ENCODE measurements at places on chromosomes 11 and 22.

DNA sequence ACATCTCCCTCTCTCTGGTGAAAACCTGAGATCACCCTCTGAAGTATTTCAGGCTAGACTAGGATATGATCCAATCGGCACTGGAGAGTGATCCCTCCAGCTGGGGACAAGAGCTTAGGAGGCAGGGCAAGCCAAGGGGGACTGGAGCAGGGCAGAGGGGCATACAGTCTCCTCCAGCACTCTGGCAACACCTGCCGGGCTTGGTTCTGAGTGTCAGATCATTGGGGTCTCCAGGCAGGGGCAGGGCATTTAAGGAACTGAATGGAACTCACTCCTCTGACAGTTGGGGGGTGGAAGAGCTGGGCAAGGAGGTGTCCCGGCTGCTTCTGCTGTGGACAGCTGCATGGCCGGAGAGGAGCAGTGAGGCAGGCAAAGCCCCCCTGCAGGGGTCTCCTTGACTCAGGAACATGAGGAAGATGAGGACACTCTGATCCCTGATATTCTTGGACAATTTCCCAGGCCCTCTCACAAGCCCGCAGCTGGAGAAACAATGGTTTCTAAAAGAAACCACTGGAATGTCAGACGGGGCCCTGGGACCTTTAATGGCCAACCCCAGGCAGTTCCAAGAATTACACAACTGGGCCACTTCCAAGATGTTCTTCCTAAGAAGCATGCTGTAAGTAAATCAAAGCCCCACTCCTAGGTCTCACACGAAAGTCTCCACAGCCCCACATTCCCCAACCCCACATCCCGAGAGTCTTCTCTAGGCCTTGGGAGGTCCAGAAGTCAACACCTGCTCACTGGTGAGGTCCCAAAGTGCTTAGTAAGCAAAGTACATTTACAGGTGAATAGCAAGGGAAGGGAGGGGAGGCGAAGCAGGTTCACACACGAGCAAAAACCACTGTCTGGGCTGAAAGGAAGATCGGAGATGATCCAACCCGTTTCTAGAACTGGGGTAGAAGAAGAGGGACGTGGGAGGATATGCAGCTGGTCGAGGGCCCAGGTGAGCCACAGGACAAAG is 1.2 kb upstream of the CCDC86 start:
- H3K27ac ChIP-seq: peak overlapping the region; percentile 57
- H3K27me3 ChIP-seq: peaks cover 17% of the 10 kb centered on the region
- H3K36me3 ChIP-seq: peaks cover 3% of the 10 kb centered on the region
- peaks cover 41% of the 10 kb centered on the region for H3K4me1 ChIP-seq

GRCh38 chr22:27195094-27195493 is 537.7 kb downstream of the MIAT start:
- H3K4me3 ChIP-seq: no peak overlapping the region
- peaks cover 8% of the 10 kb centered on the region for H3K27me3 ChIP-seq
- no peak overlapping the region for H3K27ac ChIP-seq

GRCh38 chr11:70338594-70338993 is 59.7 kb upstream of the CTTN start:
- no peak overlapping the region for H3K27ac ChIP-seq
- H3K4me3 ChIP-seq: no peak overlapping the region
- H3K4me1 ChIP-seq: no peaks in the 10 kb centered on the region
- H3K27me3 ChIP-seq: no peaks in the 10 kb centered on the region

GRCh38 chr11:20031155-20032001 is 128.9 kb downstream of the DBX1 start:
- H3K27me3 ChIP-seq: peaks cover 3% of the 10 kb centered on the region
- no peak for DNase-seq
- H3K36me3 ChIP-seq: no peaks in the 10 kb centered on the region
- no peak overlapping the region for H3K4me3 ChIP-seq

- H3K4me1 ChIP-seq: peaks cover 54% of the 10 kb centered on the region
- peak within 1 kb of the TSS; percentile 94 for H3K4me3 ChIP-seq
- peak; percentile 77 for DNase-seq
- peaks cover 34% of the 10 kb centered on the region for H3K36me3 ChIP-seq
- H3K27me3 ChIP-seq: peaks cover 42% of the 10 kb centered on the region
Measured at GRCh38 chr11:313787-314553, at the start of gene IFITM1. Gene IFITM1, plus strand, starts transcription at chr11:314040. Its CDS starts 131 bp downstream, at chr11:314171.

DNA sequence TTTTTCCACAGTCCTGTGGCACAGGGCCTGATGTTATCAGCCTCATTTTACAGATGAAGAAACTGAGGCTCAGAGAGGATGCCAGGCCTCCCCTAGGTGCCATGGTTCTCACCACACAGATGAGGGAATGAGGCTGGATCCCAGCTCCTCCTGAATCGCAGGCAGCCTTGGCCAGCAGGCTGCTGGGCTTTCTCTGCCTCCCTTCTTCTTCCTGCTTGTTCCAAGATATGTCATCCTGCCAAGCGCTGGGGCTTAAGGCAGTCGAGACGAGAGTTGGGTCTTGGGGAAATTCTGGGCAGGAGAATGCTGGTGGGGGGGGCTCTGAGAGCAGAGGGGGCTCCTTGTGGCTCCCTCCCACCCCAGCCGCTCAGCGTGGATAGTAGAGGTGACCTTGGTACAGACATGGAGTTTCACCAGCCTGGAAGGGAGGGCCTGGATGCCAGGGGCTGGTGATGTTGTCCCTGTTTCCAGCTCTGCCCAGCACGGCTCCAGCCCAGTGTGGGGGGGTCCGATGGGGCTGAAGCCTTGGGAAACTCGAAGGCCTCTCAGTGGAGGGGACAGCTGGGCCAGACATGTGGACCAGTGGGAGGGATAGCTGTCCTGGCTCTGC is 16.6 kb upstream of the MPPED1 start:
- no peak overlapping the region for H3K4me3 ChIP-seq
- H3K4me1 ChIP-seq: no peaks in the 10 kb centered on the region
- peaks cover 1% of the 10 kb centered on the region for H3K27me3 ChIP-seq
- H3K36me3 ChIP-seq: no peaks in the 10 kb centered on the region
- H3K27ac ChIP-seq: no peak overlapping the region

DNA sequence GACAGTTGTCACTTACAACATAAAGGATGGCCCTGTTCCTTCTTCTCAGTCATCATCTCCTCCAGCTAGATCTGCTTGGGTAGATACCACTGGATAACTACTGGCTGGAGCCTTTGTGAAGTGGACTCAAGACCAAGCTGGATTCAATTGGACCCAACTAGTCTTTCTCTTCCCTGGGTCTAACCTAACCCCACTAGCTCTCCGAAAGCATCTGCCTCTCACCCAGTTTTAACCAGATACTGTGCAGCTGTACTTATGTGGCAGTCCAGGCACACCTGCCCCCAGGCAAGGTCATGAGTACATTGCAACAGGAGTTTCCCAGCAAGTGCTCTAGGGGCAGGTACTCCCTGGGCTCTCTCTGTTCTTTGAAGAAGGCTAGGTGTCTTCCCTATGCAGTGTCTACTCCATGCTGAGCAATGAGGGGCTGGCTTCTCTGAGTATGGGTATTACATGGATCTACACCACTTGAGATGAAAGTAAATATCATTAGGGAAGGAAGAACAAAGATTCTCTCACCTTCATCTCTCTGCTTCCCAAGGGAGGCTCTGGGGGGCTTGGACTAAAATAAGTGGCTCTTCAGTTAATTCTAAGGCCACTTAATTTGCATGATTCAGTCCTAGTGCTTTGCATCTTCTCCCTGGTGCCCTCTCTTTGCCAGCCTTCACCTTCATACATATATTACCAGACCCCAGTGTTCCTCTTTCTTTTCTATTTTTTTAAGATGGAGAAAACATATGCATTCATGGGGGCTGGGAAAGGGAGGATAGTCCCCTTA is 236.1 kb downstream of the NXPE2 start:
- no peak overlapping the region for H3K27ac ChIP-seq
- no peaks in the 10 kb centered on the region for H3K27me3 ChIP-seq
- no peaks in the 10 kb centered on the region for H3K36me3 ChIP-seq

GRCh38 chr11:6360183-6360582 is 30.1 kb upstream of the SMPD1 start:
- H3K4me1 ChIP-seq: no peaks in the 10 kb centered on the region
- H3K27me3 ChIP-seq: no peaks in the 10 kb centered on the region
- no peak overlapping the region for H3K27ac ChIP-seq
- no peak overlapping the region for H3K4me3 ChIP-seq

- H3K27me3 ChIP-seq: peaks cover 6% of the 10 kb centered on the region
- no peak overlapping the region for H3K27ac ChIP-seq
- H3K4me3 ChIP-seq: no peak overlapping the region
- peaks cover 6% of the 10 kb centered on the region for H3K4me1 ChIP-seq
- H3K36me3 ChIP-seq: no peaks in the 10 kb centered on the region
- no peak for DNase-seq
Measured at GRCh38 chr11:44940404-44940803, 10.3 kb downstream of the TP53I11 start.

DNA sequence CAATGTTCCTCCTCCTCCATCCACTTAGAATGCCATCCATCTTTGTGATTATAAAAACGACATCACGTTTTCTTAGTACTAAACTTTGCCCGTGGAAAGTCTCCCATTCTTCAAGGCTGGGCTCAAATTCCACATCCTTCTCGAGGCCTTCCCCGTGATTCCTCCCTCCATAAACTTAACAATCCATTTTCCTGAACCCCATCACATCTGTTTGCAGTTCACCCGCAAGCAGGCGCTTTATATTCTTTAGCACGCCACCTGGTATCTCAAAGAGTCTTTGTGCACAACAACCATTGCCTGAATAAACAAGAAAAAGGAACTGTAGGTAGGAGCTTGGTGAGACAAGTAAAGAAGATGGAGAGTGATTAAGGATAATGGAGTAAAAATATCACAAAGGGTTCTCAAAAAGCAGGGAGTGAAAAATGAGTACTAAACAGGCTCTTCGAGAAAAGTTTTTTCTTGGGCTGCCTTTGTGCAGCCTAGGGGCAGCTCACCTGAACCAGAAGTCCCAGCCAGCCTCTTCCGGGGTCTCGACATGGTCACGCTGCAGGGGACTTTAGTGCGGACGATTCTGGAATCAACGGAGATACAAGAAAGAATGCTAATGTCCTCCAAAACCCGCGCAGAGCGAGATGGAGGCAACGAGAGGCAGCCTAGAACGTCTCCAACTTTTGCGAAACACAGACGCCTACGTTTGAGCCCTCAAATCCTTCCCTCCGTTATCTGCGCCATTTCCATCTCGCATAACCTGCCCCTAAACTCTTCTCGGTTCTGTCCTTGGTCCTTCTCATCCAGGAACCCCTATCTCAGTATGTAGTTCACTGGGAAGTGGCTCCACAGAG is 585 bp downstream of the THYN1 start:
- H3K4me1 ChIP-seq: peaks cover 23% of the 10 kb centered on the region
- peaks cover 17% of the 10 kb centered on the region for H3K36me3 ChIP-seq
- no peaks in the 10 kb centered on the region for H3K27me3 ChIP-seq
- H3K4me3 ChIP-seq: peak overlapping the region; percentile 90
- DNase-seq: no peak
- H3K27ac ChIP-seq: peak overlapping the region; percentile 61

- DNase-seq: no peak
- peaks cover 2% of the 10 kb centered on the region for H3K27me3 ChIP-seq
- H3K36me3 ChIP-seq: no peaks in the 10 kb centered on the region
- H3K27ac ChIP-seq: no peak overlapping the region
Measured at GRCh38 chr11:65826984-65827735, 6.6 kb upstream of the SNX32 start.

DNA sequence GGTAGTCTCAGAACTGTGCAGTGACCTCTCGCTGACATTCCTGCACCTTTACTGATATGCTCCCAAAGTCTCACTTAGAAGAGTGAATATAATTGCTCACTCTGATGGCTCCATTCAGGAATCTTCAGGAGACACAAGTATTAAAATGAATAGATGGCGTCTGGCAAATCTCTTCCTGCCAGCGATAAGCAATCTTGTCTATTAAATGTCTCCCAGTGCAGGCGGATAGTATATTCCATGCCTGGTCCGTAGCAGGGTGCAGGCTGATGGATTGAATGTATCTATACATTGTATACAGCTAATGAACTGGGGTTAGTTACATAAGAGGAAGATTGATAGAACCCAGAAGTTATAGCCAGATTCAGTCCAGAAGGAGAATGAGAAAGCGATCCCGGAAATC is 575.3 kb downstream of the NTM start:
- no peak overlapping the region for H3K27ac ChIP-seq
- H3K4me3 ChIP-seq: no peak overlapping the region
- no peaks in the 10 kb centered on the region for H3K27me3 ChIP-seq
- DNase-seq: no peak

GRCh38 chr11:69416762-69417698 is 64.4 kb upstream of the LINC01488 start:
- DNase-seq: no peak
- H3K4me1 ChIP-seq: no peaks in the 10 kb centered on the region
- peaks cover 5% of the 10 kb centered on the region for H3K36me3 ChIP-seq
- H3K4me3 ChIP-seq: no peak overlapping the region

GRCh38 chr11:83033371-83033770 is 38.3 kb downstream of the RAB30 start:
- H3K27ac ChIP-seq: no peak overlapping the region
- H3K4me1 ChIP-seq: peaks cover 24% of the 10 kb centered on the region
- no peak for DNase-seq
- peaks cover 18% of the 10 kb centered on the region for H3K36me3 ChIP-seq
- H3K4me3 ChIP-seq: no peak overlapping the region
- peaks cover 2% of the 10 kb centered on the region for H3K27me3 ChIP-seq

DNA sequence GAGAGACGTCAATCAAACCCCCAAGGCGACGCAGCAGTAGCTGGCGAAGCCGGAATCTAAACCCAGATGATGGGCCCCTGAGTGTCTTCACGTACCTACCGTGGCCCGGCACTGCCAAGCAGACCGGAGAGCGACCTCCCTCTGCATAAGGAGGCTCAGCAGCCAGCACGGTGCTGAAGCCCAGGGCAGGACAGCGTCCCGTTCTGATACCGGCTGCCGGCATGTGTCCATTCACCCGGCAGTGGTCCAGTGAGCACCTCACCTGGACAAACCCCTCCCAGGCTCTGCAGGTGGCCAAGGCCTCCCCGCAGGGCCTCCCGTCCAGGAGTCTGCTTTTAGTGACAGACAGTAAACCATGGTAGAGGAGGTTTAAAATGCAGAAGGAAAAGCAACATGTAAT is 142.0 kb downstream of the BRD1 start:
- no peaks in the 10 kb centered on the region for H3K36me3 ChIP-seq
- H3K4me3 ChIP-seq: no peak overlapping the region
- H3K27ac ChIP-seq: no peak overlapping the region
- H3K27me3 ChIP-seq: peaks cover 2% of the 10 kb centered on the region
- DNase-seq: no peak

DNA sequence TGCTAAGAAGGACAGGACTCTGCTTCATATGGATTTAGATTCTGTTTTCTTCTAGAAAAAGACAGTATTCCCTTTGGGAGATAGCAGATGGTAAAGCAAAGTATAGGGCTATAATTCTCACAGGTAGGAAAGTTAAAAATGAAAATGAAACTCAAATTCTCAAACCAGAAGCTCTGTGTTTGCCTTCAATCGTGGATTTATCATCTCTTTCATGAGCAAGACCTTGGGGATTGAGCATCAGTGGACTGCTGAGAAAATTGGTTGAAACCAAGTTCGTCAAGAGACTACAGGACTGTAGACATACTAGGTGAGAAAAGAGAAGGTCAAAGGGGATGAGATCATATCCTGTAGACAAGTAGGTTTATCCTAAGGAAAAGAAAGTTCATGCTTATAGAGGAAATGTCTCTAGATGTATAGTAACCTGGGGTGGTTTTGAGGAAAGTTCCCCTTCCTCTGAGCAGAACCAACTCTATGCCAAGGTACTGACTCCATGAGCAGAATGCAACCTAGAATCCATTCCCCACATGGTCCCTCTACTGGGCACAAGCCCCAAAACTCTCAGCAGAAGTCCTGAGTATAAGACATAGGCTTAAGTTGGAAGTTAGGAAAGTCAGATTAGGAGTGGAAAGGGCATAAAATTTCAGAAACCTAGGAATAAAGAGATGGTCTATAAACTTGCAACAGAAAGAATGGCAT is 46.5 kb downstream of the SLC5A12 start:
- H3K36me3 ChIP-seq: no peaks in the 10 kb centered on the region
- no peaks in the 10 kb centered on the region for H3K27me3 ChIP-seq
- H3K4me1 ChIP-seq: no peaks in the 10 kb centered on the region
- no peak overlapping the region for H3K4me3 ChIP-seq

- no peak overlapping the region for H3K4me3 ChIP-seq
- no peak overlapping the region for H3K27ac ChIP-seq
- H3K36me3 ChIP-seq: peaks cover 18% of the 10 kb centered on the region
- DNase-seq: no peak
- peaks cover 4% of the 10 kb centered on the region for H3K27me3 ChIP-seq
Measured at GRCh38 chr11:113370634-113371033, 16.9 kb upstream of the ANKK1 start.

All from immature natural killer cell (primary cell).